GM10248 (cell line): ENCODE measurements at places on chromosomes 5 and 9.
A peak's percentile ranks its signal among the peaks of the same experiment; 100 is the strongest.

- peak; percentile 65 for DNase-seq
These were observed 129.9 kb downstream of the RXRA start for GRCh38 chr9:134455934-134456755.

GRCh38 chr5:43041110-43041668, 1.1 kb upstream of the ANXA2R start:
- no peak for DNase-seq

- no peak for DNase-seq
These were observed 24.1 kb downstream of the DDX31 start for GRCh38 chr9:132645711-132646110.

GRCh38 chr5:135075621-135076020, 41.6 kb upstream of the PITX1 start:
- no peak for DNase-seq

DNA sequence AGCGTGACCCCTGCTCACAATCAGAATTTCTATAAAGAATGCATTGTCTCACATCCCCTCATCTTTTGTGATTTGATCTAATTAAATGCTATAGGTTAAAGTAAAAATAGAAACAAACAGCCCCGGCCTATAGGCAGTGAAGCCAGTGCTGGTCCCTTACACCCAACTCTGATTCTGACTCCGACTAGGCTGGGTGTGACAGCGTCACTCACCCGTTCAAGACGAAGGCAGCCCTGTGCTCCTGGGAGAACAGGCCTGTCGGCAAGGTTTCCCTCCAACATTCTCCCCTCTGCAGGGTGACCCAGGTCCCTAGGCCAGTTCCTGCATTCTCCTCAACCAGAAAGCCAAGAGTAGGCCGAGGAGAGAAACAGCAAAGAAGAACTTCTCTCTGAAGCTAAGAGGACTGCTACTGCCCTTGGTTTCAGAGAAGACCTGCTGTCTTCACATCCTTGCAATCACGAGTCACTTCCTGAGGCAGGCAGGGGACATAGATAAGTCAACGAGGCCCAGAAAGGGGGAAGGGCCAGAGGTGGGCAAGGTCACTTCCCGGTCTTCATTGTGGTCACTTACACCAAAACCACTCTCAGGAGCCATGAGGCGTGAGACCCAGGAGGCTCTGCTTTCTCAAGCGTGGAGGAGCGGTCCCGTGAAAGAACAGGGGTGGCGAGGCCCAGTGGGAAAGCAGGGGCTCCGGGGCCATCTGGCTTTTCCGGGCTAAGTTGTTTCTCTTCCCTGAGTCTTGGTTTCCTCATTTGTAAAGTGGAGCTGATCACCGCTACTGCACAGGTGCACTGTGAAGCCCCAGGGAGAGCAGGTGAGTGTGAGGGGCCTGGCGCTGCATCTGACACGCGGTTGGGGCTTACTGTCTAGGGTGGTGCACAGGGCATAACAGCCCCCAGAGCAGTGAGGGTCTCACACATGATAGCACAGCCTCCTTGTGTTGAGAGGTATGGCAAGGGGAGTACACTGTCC, 200.8 kb downstream of the CRB2 start:
- no peak for DNase-seq

DNA sequence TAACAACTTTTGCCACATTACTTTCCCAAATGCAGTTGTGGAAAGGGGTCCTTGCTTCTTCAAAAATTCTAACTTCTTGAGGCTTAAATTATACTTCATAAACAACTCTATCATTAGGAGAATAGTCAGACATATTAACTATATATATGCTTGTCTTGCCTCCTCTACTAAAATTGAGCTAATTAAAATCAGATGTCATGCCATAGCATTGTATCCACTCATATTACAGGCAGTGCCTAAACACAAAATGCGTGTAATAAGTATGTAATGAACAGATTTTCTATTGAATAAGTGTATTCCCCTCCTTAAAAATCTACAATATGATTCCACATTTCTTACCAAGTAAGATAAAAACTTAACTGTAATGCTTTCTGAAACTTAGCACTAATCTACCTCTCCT, 204.5 kb downstream of the PLK2 start:
- DNase-seq: no peak

DNA sequence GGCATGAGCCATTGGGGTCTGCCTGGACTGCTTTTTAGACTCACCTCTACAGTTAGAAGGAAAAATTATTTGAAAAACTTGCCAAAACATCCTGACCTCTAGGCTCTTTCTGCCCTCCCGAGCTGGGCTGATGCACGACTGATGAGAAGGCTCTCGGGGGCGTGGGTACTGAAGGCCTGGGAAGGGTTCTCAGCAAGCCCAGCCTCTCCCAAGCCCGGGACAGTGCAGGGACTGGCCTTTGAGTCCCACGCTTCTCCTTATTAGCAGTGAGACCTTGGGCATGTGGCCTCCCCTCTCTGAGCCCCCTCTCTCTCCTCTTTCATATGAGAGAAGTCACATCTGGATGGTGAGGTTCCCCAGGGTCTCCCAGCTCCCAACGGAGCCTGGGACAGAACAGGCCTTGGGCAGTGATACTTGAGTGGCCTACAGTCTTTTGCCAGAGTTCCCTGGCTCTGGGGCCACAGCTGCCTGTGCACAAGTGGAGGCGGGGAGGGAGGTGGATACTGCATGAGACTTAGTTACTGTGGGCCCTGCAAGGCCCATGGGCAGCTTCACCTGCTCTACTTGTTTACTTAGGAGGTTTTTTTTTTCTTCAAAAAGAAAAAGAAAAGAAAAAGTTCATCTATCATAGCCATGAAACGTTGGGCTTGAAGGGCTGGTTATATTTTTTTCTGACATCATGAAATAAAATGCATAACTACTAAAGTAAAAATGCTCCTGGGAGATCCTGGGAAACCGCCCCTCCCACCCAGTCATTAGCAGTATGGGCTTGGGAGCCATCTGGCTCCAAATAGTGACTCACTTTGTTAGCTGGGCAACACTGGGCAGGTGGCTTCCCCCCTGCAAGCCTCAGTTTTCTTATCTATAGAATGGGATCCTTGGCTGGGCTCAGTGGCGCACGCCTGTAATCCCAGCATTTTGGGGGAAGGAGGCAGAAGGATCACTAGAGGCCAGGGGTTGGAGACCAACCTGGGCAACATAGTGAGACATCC, 139.4 kb downstream of the GAPVD1 start:
- no peak for DNase-seq

GRCh38 chr9:84002344-84002743, 21.7 kb downstream of the RMI1 start:
- peak; percentile 21 for DNase-seq

DNA sequence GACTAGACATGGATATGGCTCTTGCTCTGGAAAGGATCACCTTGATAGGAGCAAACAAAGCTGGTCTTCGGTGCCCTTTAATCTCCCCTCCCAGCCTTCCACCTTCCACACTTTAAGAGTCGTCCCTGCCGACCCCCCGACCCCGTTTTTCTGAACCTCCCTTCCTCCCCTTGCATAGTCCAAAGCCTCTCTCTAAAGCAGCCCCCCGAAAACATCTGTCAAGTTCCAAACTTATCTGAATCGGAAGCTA, 423 bp upstream of the NUP214 start:
- no peak for DNase-seq

DNA sequence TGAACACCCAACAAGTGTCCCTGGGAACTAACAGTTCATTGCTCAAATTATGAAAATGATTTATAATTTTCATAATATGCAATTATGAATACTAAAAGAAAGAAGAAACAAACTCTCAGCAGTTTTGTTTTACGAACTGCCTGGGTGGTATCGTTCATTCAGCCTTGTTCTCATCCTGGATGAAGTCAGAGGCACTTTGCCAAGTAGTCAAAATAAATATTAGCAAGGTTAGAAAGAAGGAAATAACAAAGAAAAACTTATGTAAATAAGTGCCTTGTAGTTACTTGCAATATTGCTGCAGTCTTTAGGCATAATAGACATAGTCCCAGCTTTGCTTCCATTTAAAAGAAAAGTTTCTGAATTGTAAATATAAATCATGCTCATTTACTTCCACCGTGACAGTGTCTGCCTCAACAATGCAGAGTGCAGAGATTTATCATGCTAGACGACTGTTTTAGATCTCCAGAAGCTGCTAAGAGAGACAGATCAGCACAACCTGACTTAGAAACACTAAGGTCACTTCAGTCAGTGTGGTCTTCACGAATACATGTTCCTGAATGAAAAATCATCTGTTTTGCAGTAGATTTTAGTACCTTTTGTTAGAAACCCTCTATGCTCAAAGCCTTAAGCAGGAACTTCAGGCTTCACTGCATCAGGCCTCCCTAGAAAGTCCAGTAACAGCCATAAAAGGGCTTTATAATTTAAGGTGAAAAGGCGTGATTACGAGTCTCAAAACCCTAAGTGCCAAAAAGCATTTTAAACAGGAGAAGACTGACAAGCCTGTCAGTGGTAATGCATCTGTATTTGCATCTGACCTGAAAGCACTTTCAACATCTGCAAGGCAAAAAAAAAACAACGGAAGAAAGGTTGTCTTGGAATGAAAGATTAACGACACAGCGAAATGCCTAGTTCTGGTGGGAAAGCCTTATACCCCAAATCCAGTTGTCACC, 92.1 kb downstream of the TMEM167A start:
- no peak for DNase-seq

DNA sequence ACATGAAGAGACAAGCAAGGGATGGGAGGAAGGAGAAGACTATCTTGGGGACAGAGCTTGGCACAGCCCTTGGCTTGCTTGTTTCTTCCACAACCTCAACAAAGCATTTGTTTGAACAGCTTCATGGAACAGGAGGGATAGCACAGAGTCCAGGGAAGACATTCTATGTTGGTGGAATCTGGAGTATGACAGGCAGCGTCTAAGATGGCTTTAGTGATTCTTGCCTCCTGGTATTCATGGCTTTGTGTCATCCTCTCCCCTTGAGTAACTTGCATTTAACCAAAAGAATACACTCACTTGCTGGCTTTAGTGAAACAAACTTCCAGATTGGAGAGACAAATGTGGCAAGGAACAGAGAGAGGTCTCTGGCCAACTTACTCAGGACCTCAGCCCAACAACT, 30.8 kb upstream of the RECK start:
- no peak for DNase-seq

- peak; percentile 76 for DNase-seq
These were observed 9.7 kb upstream of the RALGDS start for GRCh38 chr9:133130685-133131244.

DNA sequence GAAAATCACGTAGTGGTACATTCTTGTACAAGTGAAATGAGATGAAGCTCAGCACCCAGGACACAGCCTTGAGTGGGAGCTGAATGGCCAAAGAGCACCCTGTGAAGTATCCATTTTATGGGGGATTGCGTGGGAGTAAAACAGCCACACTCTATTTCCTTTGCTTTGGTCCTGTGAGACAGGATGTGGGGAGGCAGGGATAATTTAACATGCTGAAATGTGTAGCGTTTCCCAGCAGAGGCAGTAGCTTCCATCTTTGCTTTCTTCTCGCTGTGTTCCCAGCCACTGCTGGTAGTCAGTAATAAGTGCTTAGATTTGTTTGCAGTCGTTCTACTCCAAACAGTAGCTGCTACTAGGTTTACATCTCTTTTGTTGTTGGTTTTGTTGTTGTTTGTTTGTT, 4.4 kb downstream of the IL31RA start:
- DNase-seq: no peak

DNA sequence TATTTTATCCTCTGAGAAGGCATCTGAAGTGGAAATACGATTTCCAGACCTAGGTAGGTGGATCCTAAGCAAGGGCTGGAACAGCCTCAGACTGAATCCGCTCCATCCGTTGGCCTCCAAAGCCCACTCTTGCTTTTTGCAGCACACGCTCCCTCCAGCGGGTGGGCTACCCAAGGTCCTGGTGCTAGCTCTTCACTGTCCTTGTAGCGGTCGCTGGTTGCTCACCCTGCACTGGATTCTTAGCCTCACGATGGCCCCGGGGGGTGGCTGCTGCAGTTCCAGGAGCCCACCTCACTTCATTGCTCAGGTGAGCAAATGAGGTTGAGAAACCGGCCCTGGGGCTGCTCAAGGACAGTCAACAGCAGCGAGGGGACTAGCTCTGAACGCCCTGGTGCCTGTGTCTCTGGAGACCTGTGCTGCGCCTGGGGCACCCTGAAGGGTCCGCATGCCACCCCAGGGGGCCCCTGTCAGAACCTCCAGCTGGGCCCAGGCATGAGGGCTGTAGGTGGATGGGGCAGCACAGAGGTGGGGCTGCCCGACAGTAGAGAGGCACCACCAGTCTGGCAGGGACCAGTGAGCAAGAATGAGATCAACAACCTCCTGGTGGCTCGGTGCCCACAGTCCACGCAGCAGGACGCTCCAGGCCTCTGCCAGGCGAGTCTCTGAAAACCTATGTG, 4.3 kb downstream of the MGAT4B start:
- DNase-seq: no peak

DNA sequence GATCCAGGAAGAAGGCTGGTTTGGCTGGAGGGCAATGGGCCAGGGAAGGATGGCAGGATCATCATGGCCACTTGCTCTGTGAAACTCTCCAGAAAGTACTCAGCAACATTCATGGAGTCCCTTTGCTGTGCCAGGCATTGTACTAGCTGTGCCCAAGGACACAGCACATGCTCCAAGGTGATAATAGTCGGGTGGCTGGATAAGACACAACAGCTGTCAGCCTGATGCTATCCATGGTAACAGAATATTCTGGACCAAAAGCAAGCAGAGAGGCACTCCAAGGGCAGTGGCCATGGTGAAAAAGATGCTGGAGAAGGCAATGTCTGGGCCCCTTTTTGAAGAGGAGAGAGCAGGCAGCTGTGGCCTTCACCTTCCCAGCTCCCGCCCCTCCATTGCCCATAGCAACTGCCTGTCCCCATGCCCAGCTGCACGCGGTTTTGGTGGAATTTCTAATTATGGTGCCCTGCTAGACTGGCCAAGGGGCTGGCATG, 113.8 kb upstream of the CPEB4 start:
- no peak for DNase-seq

- peak; percentile 58 for DNase-seq
These were observed 2.2 kb upstream of the GNPDA1 start for GRCh38 chr5:142014911-142015584.

DNA sequence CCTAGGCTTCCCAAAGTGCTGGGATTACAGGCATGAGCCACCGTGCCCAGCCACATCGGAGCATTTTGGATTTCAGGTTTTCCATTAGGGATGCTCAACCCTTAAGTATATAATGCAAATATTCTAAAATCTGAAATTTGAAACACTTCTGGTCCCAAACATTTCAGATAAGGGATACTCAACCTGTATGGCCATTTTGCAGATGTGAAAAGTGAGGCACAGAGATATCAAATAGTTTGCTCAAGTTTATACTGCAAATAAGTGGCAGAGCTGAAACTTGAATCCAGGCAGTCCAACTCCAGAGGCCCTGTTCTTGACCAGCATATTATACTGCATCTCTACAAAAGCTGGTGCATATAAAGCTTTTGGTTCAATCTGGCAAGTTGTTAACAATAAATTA, 2.4 kb downstream of the WDR31 start:
- no peak for DNase-seq
